ENCODE measurements at places on chromosomes 4 and X.

DNA sequence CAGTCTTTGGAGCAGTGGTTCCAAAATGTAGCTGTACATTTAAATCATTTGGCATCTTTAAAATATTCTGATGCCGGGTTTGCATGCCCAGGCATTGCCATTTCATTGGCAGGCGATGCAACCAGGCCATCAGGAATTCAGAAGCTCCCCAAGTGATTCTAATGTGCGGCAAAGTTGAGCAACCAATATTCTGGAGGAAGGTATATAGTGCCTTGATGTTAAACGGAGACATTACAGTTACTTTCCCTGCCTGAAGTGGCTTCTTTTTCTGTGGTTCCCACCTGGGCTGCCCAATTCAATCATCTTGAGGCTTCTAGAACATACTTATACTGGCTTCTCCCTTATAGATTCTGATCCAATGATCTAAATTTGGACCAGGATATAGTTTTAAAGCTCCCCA lies 68.7 kb upstream of the PGM2 start:
- DNase-seq, result no peak

DNA sequence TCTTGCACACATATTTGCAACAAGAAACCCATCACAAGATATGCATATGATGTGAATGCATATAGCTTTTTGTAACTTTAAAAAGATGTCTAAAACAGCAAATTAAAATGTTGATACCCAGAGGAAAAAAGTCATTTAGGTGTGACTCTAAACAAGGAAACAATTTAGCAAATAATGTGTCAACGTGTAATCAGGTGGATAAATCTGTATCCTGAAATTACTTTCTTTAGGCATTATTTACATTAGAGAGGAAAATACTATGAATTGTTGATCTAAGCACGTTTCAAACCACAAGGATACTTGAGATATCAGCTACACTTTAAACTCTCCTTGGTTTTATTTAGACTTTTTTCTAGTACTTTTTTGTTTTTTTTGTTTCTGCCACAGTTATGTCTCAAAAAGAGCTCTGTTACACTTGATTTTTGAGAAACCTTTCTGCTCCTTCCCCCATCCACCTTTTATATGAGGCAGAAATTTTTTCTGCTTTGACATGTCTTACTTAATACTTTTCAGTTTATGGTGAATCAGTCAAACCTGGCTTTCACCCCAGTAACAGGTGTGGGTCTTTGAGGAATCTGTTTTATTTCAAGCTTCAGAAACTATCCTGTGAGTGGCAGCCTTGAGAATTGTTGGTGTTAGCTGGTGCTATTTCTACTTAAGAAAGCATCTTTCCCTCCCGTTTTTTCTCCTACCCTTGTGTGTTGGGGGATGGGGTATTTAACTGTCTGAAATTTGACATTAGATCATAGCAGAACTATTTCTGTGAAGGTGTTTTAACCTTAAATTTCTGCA lies 1.9 kb downstream of the NPNT start:
- no peak for DNase-seq

GRCh38 chr4:182547435-182547834 lies 304.2 kb downstream of the TENM3 start:
- no peak for DNase-seq

GRCh38 chr4:187124331-187124730 lies 400.7 kb upstream of the FAT1 start:
- no peak for DNase-seq

- DNase-seq, result no peak
Measured at GRCh38 chrX:1493412-1493811, 40.7 kb upstream of the ASMTL start.

DNA sequence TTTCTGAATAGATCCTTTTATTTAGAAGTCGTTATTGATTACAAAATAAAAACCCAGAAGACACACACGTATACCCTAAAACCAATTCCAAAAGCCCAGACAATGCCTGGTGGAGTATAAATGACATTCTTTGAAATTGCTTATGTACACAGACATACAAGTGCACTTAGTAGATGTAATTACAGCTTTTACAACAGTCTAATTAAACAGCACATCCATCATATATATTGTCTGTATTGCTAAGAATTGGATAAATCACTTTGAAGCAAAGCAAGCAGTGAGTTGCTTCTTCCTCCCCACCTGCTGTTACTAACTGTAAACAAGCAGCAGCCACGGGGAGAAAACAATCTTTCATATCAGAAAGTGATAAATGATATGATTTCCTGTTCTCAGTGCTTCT lies 645.7 kb downstream of the TLL1 start:
- DNase-seq, result no peak
